ENCODE measurements at places on chromosomes 5 and 9.

DNA sequence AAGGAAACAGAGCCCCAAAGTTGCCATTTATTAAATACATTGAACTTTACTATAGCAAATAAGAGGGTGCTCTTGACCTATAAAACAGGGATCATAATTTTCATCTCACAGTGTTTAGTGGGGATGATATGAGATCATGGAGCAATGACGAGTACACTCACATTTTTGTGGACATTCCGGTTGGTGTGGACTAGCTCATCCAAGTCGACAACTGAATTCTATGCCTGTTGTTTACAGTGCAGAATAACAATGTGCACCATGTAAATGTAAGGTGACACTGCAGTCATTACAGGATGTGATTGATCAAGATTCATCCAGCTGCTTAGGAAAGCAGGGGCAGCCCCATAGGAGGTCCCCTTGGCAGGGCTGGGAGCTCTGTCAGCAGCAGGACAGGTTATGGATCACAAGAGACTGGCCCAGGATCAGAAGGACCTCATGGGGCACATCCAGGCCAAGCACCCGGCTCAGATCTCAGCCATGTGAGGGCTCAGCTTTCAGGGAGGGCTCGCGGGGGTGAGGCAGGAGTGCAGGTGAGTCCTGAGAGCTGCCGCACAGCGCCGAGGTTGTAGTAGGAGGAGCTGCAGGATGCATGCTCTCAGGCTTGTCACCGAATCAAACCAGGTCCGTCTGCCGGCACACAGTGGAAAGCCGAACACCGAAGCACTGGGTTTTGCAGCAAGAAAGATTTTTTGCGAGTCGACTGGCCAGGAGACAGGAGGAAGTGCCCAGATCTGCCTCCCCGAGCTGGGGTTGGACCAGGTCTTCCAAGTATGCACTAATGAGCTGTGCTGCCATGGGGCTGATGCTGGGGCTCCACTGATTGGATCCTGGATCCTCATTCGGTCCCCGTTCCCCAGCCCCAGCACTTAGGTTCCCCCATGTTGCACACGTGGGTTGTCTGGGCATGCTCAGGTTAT is 28.2 kb downstream of the MRPL36 start:
- DNase-seq, result no peak

DNA sequence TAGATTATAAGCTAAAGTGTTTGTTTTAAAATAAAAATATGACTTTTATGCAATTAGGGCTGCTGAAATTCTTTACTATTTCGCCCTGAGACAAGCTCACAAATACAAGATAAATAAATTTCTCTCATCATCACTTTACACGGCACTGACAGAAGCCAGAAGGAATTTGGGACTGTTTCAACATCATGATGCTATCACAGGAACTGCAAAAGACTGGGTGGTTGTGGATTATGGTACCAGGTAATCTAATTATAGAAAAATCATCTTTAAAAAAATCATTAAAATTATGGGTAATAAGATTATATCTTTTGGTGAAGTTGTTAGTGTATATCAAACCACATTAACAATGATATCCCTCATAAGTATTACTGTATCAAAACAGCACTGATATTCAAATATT is 95.0 kb downstream of the MAN2A1 start:
- no peak for DNase-seq

DNA sequence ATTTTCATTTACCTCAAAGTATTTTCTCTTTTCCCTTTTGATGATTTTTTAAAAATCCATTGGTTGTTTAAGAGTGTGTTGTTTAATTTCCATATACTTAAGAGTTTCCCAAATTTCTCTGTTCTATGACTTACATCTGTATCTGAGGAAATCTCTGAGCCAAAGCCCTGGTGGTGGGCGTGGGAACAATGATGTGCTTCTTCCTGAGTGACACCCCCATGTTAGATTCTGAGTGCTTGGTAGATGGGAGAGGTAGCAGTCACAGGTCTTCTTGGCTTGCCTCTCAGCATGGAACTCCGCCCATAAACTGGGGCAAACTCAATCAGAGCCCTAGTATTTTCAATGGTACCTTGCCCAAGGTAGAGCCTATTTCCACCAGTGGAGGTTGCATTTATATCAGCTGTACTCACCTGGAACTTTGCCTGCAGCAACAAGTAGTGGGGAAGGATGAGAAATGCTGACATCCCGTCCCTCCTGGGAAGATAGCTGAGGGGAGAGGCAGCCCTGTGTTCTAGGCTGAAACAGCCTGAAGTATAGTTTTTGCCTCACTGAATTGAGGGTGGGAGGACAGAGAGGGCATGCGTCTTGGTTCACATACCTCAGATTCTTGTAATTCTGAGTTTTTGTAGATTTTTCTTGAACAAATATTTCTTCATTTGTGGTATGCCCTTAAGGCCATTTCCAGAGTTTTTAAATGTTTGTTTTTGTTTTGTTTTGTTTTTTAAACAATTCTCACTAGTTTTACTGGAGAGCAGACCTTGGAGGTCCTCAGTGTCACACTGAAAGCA is 26.4 kb downstream of the C9orf43 start:
- DNase-seq, result no peak

DNA sequence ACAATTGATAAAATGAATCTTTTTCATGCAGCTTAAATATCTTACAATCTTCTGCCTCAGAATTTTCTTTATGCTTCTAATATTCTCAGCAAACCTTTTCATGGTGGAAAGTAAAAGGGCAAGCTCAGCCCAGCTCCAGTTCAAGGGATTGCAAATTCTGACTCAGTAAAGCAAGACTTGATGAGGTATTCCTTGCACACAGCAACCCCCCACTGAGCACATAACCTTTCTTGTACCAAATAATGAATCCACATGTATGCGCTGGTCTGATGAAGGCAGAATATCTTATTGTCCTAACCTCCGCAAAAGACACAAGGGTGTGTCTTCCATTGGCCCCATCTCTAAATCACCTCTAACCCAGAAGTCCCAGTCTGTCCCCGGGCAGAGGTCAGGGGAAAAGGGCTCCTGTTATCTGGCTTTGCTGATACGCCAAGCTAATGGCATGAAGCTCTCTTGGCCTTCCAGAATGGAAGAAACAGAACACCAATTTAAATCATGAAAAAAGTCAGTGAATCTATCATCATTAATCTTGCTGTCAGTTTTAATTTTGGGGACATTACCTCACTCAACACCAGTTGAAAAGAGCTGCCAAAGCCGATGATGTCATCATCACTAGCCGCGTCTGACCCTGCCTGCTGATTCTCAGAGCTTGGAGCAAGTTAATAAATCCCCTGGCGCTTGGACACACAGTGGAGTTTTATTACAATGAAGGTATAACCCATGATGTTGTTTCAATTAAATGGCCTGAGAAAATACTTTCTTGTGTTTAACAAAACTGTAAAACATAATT is 592.5 kb upstream of the CLINT1 start:
- DNase-seq, result no peak

- DNase-seq, result no peak
Measured at GRCh38 chr5:154782326-154782725, 27.1 kb downstream of the LARP1 start.

DNA sequence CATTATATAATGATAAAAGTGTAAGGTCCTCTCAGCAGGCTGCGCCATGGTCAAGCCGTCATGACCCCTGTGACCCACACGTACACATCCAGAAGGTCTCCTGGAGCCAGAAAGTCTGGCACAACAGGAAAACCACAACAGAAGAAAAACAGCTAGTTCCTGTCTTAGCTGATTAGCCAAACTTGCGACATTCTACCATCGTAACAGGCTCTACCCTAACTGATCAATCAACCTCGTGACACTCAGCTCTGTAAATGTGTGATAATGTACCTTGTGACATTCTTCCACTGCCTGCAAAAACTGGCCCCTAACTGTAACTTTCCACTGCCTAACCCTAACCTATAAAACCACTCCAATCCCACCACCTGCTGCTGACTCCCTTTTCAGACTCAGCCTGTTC is 316.4 kb upstream of the TUSC1 start:
- DNase-seq, result no peak

DNA sequence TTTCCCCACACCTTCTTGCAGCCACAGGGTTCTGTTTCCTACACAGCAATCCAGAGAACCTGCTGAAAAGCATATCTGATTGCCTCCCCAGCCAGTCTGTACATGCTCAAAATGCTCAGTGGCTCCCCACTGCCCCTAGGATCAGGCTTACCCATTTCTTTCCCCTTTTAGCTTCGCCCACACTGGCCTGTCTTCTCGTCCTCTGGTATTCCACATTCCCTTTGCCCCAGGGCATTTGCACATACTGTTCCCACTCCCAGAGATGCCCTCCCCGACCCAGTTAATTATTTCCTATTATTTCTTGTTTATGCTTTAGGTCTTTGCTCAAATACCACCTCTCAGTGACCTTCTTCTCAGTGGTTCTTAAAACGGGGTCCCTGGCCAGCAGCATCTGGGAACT is 6.7 kb upstream of the TSPAN17 start:
- DNase-seq, result no peak

GRCh38 chr9:14888272-14888671 is 22.0 kb downstream of the FREM1 start:
- no peak for DNase-seq

DNA sequence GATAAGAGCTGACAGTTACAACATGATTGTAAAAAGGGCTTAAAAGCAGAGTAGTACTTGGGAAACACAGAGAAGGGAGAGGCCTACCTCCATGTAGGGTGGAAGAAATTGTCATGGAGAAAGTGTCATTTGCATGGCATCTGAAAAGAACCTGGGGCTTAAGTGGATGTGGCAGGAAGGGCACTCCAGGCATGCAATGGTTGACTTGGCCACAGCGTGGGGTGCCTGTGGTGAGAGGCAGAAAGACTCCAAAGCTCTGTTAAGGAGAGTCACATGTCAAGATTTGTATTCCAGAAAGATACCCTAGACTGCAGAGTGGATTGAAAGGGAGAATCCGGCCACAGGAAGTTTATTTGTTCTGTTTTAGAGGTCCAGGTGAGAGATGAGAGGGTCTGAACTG is 2.4 kb downstream of the POLR3G start:
- DNase-seq, result no peak

- DNase-seq, result peak; percentile 55
Measured at GRCh38 chr9:99822109-99822805, 572 bp downstream of the NR4A3 start.

- no peak for DNase-seq
Measured at GRCh38 chr9:123687246-123687751, 242.6 kb downstream of the DENND1A start.

GRCh38 chr9:114016629-114017423 is 61.3 kb downstream of the AMBP start:
- no peak for DNase-seq

GRCh38 chr9:3491450-3491849 is 34.4 kb downstream of the RFX3 start:
- no peak for DNase-seq

- DNase-seq, result no peak
Measured at GRCh38 chr5:77168161-77168878, 42.2 kb upstream of the PDE8B start.

- no peak for DNase-seq
Measured at GRCh38 chr9:15909297-15909696, 356.5 kb downstream of the CCDC171 start.

DNA sequence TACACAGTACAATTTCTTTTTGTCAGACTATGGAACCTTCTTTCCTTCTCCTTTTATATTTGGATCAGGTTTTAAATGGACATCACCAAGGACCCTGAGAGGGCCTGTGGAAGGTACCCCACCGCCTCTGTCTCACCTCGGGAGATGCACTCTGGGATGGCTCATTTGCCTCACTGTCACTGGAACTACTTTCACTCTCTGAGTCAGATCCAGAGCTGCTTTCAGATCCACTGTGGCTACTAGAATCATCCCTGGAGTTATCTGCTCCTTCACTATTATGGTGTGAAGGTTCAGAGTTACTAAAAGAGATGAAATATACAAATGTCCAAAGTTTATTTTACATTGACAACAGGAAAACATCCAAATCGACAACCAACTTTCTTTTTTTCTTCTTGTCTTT is 24.6 kb downstream of the LEAP2 start:
- no peak for DNase-seq

DNA sequence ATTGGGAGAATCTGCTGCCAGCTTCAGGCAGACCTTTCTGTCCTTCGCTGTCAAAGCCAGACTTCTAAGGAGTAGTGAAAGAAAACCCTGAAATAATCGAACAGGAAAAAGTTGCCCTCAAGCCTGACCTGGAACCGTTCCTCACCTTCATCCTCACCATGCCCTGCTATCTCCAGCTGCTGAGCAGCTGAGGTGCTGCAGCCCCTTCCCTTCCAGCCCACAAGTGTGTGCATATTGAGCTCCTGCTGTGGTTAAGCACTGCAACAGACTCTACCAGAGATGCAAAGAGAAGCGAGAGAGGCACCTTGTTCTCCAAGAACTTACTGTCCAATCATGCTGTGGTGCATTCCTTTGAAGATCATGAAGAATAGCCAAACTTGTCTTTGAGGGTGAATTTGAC is 18.9 kb downstream of the BHMT2 start:
- no peak for DNase-seq

GRCh38 chr5:50667023-50667652 is 701 bp downstream of the PARP8 start:
- DNase-seq, result peak; percentile 27

DNA sequence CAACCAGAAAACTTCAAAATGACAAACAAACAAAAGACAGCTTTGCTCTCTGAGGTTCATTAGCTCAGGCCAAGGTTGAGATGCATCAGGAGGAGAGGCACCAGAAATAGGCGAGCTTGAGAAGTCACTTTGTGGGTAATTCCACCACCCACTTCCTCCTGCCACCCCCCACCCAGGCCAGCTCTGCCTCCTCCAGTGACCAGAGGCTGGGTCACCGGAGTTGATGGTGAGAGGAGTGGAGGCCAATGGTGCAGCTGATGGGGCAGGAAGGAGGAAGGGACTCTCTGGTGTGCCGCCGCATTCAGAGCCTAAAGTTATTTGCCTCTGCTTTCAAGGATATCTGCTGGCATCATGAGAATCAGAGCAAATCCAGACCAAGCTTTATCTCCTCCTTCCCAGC is 73.8 kb upstream of the ASTN2 start:
- no peak for DNase-seq

DNA sequence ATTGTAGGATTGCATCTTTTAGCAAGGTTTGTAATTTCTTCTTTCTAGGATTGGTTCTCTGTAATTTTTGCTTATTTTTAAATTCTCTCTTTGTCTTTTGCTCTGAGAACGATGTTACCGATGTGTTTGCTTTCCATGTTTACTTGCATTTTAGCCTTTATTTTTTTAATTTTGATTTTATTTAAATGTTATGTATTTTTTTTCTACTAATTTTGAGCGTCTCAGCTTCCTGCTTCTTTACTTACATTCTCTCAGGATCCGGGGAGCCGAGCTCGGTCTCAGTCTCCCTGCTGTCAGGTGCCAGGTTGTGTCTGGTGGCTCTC is 20.9 kb downstream of the ANXA2R start:
- DNase-seq, result no peak

DNA sequence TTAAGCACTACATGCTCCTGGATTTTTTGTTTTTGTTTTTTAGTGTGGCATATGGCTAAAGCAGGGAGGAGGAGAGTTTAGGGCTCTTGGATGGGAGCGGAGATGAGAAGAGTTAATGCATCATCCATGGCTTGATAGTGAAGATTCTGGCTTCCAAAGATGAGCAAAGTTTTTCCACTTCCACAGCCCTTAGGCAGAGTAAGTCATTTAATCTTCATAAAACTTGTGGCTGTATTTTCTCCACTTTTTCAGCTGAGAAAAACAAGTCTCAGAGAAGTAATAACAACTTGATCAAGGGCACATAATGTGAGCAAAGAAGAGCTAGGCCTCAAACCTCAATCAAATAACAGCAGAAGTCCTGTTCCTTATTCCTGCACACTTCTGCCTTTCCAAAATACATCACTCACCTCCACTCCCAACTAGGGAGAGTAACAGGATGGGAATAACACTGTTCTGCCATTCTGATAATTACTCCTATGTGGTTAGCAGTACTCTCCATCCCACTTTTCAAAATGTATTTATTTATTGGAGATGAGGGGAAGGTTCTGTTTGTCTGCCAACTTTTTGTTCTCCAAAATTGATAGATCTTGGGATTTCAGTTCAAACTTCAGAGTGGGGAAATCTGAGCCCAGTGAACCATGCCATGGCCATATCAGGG is 53.7 kb upstream of the DPYSL3 start:
- DNase-seq, result no peak

Measured in T-helper 2 cell (primary cell).